ENCODE measurements at places on chromosomes 3 and 15.
A peak's percentile ranks its signal among the peaks of the same experiment; 100 is the strongest.

- DNase-seq, result no peak
Measured at GRCh38 chr3:155938409-155938808, 68.0 kb downstream of the GMPS start.

DNA sequence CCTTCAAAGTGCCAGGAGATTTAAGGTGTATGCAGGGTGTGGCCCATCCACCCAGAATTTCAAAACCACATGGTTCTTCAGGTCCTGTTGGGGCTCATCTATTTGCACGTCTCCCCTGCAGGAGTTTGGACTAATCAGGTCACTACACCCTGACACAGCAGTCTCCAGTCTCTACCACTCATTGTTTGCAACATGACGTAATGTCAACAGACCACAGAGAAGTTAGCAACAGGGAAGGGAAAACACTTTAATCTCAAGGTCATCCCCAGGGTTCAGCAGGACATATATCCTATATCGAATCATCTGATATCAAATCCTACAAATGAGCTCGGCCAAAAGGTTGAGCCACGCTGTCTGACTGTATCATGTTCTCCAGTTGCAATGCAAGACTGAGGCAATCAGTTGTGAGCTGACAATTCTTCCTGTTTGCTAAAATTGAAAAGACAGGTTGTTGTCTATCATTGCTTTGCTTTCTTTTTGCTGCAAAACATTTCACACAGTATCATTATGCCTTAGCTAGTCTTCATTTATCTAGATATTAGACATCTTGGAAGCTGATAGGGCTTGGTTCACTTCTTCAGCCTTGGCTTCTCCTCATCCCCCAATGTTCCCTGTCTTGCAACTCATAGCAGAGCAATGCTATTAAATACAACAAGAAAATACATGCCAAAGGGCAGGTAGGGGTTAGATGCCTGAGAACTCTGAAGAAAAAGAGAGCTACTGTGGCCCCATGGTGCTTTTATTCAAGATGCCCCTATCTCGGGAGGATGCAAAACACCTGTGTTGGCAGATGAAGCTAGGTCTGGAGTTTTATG, 13.4 kb upstream of the LEKR1 start:
- DNase-seq, result peak; percentile 61

DNA sequence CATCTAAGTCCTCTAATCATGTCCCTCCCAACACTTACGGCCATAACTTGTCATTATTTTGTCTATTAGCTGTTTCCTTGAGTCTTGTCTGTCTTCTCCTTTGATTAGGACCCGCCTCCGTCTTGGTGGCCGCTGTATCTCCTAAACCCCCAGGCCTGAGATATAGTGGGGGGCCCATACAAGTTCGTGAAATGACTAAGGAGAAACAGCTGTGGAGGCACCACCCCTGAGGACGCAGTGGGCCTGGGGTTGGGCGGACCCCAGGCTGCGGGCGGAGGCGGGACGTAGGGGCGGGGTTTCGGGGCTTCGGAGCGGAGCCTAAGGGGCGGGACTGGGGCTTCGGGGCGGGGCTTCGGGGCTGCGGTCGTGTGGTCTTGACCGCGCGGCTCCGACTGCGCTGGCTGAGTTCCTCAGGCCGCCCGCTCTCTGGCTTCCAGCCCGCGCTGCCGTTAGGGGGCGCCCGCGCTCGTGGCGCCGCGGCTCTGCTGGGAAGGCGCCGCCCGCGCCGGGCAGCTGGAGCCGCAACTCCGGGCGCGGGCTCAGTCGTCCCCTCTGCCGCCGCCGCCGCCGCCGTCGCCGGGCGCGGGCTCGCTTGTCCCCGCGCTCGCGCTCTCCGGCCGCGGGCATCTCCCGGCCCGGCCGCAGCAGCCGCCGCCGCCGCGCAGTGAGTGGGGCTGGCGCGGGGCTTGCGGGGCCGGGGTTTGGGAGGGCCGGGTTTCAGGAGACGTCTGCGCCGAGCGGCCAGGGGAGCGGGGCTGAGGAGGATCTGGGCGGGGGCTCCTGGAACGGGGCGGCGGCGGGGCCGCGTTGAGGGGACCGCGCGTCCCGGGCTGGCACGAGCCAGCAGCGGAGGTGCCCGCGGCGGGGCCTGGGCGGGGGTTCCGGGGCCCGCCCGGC, at the start of gene KCTD6:
KCTD6 (plus strand) TSS at position 591 of the 897 bp plus-strand sequence. CDS start 6,660 bp downstream, outside the sequence.
- DNase-seq, result peak; percentile 75

DNA sequence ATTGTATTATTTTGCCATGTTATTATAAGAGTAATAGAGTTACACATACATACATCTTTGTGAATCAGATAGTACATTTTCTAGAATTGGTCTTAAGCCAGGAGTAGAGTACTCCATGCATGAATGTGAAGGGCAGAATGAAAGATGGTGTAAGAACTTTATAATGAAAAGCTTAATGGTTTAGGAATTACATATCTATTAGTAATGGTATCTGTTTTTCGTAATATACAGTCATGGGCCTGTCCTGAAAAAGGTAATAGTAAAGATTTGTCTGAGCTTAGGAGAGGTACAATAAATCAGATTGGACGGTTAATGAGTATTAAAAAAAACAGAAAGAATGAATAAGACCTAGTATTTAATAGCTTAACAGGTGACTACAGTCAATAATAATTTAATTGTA, 118.2 kb upstream of the PRTG start:
- no peak for DNase-seq

DNA sequence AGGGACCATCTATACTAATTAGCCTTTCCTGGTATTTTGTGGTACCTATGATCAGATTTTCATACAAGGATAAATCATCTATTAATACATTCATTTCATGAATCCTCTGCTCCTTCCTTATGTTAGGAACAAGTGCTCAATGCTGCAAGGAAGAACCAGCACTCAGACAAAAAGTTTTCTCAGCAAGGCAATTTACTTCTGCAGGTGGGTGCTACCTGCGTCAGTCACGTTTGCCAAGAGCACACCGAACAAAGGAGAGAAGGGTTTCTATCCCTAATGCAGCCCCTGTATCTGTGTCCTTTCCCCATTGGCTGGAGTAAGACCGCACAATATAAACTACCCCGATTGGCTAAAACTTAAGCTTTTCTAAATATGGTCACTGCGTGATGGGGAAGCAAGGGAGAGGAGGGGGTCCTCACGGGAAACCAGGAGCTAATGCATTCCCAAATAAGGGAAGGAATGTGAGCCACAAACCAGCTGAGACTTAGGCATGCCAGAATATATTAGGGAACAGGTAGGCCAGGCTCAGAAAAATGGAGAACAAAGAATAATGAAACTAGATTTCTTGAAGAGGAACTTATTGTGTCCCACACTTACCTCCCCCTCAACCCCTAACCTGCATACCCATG, 76.5 kb downstream of the AQR start:
- no peak for DNase-seq
